ENCODE measurements at places on chromosomes 13 and 19.

GRCh38 chr13:61463024-61463423 is 47.4 kb upstream of the PCDH20 start:
- DNase-seq: no peak

DNA sequence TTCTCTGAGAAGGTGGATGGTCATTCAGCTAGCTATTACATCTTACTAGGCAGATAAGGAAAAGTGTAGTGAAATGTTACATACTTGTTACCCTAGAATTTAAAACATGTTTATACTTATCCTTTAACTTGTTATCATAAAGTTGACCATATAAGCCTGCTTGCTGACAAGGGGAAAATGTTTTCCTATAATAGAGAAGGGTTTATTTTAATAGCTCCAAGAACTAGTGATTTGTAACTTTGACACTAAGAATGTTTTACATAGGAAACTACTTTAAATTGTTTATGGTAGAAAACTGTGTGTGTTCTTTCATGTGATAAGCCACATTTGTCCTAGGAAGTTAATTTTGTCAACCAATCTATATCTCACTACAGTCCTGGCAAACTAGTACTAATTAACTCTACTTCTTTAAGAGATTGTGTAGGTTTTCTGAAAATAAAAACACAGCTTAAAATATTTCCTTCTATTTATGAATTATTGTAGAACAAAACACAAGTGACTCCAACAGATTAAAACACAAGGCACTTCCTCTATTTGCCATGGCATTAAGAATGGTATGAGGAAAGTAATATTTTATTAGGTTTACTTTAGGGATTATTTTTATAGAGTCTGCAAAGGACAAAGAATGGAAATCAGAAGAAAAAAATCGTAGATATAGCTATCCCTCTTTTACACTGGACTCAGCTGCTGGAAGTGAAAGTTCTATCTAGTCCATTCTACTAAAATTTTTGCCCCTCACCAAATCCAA is 233.3 kb upstream of the NBEA start:
- DNase-seq: no peak

- no peak for DNase-seq
These were observed 18.0 kb downstream of the MPND start for GRCh38 chr19:4361152-4362046.

DNA sequence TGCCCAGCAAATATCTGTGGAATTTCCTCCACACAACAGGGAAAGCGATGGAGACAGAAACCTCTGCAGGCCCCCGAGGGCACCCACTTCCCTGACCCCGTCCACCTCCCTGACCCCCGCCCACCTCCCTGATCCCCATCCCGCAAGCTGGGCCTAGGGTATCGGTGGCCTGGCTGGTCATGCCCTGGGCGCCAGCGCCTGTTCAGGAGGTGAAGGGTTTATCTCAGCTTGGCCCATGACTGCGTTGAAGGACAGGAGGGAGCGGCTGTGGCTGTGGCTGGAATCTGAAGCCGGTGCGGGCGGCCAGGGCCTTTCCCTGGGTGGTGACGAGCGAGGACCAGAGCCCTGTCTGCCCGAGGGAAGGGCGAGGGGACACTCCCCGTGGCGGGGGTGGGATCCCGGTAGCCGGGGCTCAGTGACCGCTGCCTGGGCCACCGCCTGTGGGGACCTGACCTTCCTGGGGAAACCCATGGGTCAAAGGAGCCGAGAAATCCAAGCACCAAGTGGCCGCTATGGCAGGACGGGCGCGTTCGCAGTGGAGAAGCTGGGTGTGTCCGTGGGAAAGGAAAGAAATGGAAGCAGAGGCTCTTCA is 20.7 kb downstream of the GAS6 start:
- DNase-seq: no peak

GRCh38 chr13:57925250-57925649 is 293.7 kb downstream of the PCDH17 start:
- no peak for DNase-seq

- DNase-seq: no peak
These were observed at the start of gene CLC for GRCh38 chr19:39737891-39738290. CLC (minus strand) TSS chr19:39738029; CDS start chr19:39737952, 77 bp downstream.

DNA sequence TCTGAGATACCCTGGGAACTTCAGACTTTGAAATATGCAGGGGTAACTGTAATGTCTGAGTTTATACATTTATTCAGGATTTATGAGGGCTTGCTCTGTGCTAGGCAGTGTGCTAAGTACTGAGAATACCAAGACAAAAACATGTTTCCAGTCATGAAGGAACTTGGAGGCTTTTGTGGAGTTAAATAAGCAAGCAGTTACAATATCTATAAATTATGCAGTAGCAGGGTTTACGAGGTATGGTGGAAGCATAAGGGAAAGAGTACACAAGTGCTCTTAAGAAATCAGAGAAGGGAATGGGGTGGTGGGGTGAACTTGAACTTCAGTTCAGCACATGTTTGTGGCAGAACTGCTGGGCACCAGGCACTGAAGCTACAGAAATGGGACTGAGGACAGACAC is 28.0 kb downstream of the MAB21L1 start:
- DNase-seq: no peak

DNA sequence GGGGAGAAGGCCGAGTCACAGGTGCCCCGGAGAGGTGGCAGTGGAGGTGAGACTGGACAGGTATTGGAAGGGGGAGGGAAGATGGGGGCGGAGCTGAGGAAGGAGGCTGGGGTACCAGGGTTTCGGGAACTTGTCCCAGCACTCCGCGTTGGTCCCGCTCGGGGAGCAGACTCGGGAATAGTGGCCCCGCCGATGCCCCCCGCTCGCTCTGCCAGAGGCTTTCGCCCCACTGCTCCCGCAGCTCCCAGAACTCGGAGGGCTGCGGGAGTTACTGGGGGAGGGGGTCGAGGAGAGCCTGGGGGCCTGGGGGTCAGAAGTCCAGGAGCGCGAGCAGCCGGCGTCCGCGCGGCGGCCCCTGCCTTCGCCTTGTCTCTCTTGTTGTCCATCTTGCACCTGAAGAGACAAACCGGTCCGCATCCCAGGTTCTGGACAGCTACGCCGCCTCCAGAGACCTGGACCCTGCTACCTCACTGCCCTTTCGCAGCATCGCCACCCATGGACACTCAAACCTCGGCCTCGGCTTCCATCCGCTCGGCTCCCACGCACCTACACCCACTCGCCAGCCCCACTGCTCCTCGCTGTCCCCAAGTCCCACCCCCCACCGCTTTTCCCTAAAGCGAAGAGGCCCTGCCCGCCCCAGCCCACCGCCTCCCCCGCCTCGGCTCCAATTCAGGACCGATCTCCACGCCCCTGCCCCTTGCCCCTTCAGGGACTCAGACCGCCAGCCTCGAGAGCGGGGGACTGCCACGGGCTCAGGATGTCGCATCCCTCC is 700 bp downstream of the PRR36 start:
- no peak for DNase-seq

GRCh38 chr13:74562381-74562780 is 428.2 kb upstream of the KLF12 start:
- DNase-seq: no peak

Data from activated gamma-delta T cell treated with anti-CD3 and anti-CD28 coated beads, Interleukin-2, amount 50 U/mL, for 16 hours (primary cell).